A549 treated with CpdA at 1 μM for 4 hours (cell line): ENCODE measurements at places on chromosomes 5 and 9. TPM values are rescaled to one million over a fixed set of nuclear protein-coding genes. Genes with fewer than 3 reads are reported as not detected.

The OCLN gene
- 10.4 to 17.4 TPM (median 11.9 TPM) in 5 replicates for total RNA-seq

The SNAPC3 gene
- total RNA-seq = 16.0 to 19.6 TPM (median 18.6 TPM) in 5 replicates

The TLN1 gene
- 114 to 130 TPM (median 122 TPM) in 5 replicates for total RNA-seq

The SH3GL2 gene
- 0.03 to 0.15 TPM (median 0.11 TPM) in 4 of 5 replicates, not detected in the other for total RNA-seq

The DDX4 gene
- total RNA-seq = 0.02 TPM in 1 of 5 replicates, not detected in the others

The HTR1A gene
- total RNA-seq = not detected in 5 replicates

The IFNA13 gene
- not detected in 5 replicates for total RNA-seq

The SLC31A1 gene
- total RNA-seq = 20.5 to 25.5 TPM (median 21.3 TPM) in 5 replicates

The KCNV2 gene
- not detected in 5 replicates for total RNA-seq

The HRCT1 gene
- 0.11 to 0.14 TPM in 2 of 5 replicates, not detected in the others for total RNA-seq

The ADAMTS6 gene
- 0.03 to 0.12 TPM (median 0.08 TPM) in 4 of 5 replicates, not detected in the other for total RNA-seq

The SVEP1 gene
- total RNA-seq = 1.3 to 1.9 TPM (median 1.5 TPM) in 5 replicates

The ARHGEF28 gene
- total RNA-seq = 13.3 to 16.6 TPM (median 14.9 TPM) in 5 replicates
